ENCODE measurements at places on chromosomes 4 and X.

- peak; percentile 43 for DNase-seq
Observed at GRCh38 chrX:136767104-136767941, 13.4 kb downstream of the ARHGEF6 start.

DNA sequence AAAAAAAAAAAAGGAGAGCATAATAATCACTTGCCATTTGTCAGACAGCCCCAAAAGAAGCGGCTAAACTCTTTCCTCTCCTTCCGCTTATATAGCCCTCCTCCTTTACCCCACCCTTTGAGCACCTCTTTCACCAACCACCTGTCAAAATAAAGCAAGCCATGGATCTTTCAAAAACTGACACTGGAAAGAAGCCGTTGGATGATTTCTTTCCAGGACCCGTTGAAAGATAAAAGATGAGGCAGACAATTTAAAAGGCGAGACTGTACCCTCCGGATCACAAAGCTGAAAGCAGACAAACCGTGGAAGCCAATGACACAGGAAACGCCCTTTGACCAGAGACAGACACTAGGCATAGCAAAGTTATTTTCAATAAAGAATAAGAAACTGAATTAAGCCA is 22.6 kb downstream of the GPC4 start:
- DNase-seq: no peak

GRCh38 chrX:44874420-44875184 is 1.6 kb downstream of the KDM6A start:
- DNase-seq: peak; percentile 16

DNA sequence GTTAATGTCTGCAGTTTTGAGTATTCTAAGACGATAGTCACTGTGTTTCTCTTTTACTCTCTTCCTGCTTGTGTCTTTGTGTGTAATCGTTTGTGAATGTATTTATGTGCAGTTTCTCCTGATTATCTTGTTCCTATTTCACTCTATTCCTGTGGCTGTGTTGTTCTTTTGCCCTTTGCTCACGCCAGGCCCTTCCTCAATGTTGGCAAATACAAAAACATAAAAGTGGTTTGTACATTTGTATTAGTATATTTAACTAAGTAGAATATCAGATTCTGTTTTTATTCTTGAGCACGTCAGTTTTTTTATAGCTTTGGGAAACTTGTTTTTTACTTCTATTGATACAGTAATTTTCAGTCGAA is 107.6 kb upstream of the BMPR1B start:
- DNase-seq: no peak

DNA sequence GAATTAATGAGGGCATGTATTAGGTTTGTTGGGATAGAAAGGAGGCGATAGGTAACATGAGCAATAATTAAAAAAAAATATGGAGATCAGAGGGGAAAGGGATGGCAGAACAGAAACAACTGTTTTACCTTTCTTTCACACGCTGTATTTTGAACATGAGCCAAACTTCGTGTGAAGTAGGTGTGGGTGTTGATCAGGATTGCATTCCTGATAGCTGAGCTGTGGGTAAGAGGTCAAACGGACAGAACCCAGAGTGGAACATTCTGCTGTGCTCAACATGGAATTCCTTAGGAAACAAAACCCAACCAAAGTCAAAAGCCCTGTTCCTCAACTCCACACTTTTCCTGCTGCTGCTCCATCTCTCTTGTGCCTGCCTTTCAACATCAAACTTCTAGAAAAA is 162.5 kb upstream of the CASK start:
- no peak for DNase-seq

GRCh38 chr4:5571646-5572045 is 136.7 kb downstream of the EVC2 start:
- no peak for DNase-seq

DNA sequence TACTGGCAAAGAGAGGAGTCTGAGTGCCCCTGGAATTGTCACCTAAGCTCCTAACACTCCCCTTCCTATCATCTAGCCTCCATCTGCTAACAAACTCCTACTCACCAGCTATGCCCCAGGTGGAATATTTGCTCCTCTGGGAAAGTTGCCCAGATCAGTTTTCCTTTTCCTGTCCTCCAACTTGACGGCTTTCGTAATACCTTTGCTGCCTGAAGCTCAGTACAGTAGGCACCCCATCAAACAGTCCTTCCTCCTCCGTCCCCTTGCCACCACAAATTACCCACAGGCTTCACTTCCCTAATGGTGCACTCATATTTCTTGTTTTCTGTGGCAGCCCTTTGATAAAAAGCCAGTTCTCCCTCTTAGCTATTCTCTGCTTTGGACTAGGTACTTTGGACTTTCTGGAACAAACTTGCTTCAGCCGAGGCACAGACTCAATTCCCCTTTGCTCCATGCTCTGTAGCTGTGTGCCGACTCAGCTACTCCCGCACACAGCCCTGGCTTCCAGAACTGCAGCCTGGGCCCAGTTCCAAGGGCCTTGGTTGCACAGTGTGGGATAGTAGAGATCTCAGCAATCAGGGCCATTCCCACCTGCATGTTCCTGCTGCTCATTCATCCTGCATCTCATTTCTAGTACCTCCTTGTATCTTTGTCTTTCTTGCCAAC is 605.1 kb downstream of the BCOR start:
- no peak for DNase-seq

DNA sequence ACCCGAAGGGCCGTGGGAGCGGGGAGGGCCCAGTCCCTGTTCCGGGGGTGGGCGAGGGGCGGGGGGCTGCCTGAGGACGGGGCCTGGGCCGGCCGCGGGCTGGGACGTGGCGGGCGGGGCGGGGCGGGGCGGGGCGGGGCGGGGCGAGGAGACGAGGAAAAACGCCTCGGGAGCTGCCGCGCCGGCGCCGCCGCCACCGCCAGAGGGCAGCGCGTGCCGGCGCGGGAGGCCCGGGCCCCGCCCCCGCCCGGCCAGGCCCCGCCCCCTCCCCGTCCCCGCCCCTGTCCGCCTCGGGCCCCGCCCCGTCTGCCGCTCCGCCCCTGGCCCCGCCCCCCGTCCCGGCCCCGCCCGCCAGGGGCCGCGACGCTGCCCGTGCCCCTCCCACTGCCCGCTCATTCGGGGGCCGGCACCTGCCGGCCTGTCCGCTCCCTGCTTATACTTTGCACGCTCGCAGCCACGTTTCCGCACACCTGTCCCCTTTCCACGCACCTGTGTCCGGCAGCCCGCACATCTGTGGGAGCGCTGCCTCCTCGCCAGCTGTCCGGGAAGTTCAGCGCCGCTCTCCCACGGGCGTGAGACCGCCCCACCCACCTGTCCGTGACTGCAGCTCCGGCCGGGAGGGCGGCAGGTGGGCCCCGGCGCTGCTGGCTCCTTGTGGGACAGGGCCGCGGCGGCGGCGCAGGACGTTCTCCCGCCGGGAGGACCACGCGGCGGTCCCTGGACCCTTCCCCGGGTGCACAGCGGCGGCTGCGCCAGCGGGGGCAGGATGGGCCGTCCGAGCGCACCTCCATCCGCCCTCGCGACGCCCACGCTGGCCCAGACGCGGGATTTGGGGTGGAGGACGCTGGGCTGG is 1.7 kb upstream of the FGFRL1 start:
- peak; percentile 65 for DNase-seq

GRCh38 chr4:170008371-170008770 is 17.8 kb downstream of the MFAP3L start:
- no peak for DNase-seq

- DNase-seq: no peak
Observed at GRCh38 chr4:140330311-140330900, 43.0 kb upstream of the SCOC start.

- DNase-seq: no peak
Observed at GRCh38 chrX:13130816-13131215, 86.4 kb upstream of the FAM9C start.

GRCh38 chr4:74431113-74431826 is 13.7 kb upstream of the AREG start:
- no peak for DNase-seq

DNA sequence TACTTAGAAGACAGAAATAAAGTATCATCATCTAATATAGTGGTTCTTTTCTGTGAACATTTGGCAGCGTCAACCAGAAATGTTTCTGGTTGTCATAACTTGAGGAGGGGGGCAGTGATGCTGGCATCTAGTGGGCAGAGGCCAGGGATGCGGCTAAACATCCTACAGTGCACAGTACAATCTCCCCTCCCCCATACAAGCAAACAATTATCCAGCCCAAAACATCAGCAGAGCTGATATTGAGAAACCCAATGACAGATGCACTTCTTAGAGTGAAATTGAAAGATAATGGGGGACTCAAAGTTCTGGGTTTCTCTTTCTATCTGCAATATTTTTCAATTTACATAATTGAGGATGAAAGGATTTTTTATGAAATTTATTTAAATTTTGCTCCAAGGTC is 1.9 kb upstream of the EIF1AX start:
- DNase-seq: no peak

- peak; percentile 0 for DNase-seq
Observed at GRCh38 chrX:81202943-81203342, 1.0 kb downstream of the SH3BGRL start.

GRCh38 chrX:123185721-123186120 is 1.6 kb downstream of the GRIA3 start:
- no peak for DNase-seq

- no peak for DNase-seq
Observed at GRCh38 chr4:56976283-56976836, 1.0 kb downstream of the NOA1 start.

- peak; percentile 49 for DNase-seq
Observed at GRCh38 chr4:113278324-113278934, 229.0 kb downstream of the ANK2 start.

- DNase-seq: no peak
Observed at GRCh38 chr4:53189011-53189410, 176.8 kb downstream of the SCFD2 start.

- no peak for DNase-seq
Observed at GRCh38 chr4:105923497-105924238, 28.4 kb downstream of the NPNT start.

DNA sequence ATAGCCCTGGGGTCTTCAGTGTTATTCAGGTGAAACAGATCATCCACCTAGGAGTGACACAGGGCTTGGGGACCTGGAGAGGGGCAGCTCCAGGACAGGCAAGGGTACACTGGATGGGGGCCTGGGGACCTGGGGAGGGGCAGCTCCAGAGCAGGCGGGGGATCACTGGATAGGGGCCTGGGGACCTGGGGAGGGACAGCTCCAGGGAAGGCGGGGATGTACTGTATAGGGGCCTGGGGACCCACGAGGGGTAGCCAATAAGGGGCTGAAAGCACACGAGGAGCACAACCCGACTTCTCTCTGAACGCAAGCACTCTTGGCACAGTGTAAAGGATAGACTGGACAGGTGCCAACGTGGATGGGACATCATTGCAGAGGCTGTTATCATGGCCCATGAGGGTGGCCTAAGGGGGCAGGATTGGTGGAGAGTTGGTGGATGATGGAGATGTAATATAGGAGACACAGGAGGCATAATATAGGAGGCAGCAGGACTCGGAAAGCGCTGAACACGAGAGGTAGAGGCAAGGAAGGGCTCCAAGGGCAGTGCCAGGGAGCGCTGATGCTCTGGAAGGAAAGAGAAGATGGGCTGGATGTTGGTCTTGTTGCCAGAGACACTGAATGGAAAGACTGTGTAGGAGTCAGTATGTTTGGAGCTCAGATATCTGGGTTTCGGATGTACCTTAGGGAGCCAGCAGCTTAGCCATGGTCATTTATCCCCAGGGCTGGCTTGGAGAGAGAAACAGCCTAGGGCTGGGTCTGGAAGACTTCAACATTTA is 37.9 kb upstream of the FGFBP2 start:
- DNase-seq: no peak

- DNase-seq: no peak
Observed at GRCh38 chr4:102620697-102621497, 119.7 kb downstream of the NFKB1 start.

GRCh38 chr4:57265831-57266582 is 155.8 kb upstream of the IGFBP7 start:
- no peak for DNase-seq

GRCh38 chr4:9889306-9889705 is 107.9 kb downstream of the DRD5 start:
- no peak for DNase-seq

DNA sequence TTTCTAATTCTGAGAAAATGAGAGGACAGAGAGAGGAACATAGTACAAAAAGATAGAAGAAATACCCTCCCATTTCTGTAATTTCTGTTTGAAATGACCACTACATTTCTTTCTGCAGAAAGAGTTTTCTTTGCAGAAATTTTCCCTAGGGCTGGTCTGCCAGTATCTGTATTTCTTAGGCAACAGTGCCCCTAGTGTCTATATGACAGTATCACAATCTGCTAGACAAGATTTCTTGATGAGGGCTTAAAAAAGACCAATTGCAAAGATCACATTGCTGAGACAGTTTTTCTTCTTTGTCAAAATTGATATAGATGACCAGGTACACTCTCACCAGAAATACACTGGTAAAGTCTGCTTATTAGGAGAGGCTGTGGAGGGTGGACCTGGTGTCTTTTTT is 81.0 kb upstream of the ZDHHC15 start:
- no peak for DNase-seq

DNA sequence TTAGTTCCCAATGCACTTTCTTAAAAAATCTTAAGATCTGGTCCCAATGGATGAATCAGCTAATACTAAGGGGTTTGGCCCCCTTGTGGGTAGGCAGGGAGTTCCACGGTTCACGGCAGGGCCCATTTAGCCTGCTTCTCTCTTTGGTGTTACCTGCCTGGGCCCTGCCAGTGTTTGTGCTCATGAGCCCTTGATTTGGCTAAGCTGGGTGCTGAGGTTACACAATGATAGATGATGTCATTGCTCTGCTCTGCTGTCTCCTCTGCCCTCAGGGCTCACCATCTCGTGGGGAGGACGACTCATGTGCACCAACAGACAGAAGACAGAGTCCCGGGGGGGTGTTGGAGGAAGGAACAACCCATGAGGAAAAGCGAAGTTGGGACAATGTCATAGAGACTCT is 24.4 kb downstream of the RTL5 start:
- no peak for DNase-seq

GRCh38 chr4:156569535-156569934 is 402.1 kb downstream of the PDGFC start:
- DNase-seq: no peak

GRCh38 chr4:181821039-181822004 is 421.9 kb upstream of the TENM3 start:
- DNase-seq: no peak

DNA sequence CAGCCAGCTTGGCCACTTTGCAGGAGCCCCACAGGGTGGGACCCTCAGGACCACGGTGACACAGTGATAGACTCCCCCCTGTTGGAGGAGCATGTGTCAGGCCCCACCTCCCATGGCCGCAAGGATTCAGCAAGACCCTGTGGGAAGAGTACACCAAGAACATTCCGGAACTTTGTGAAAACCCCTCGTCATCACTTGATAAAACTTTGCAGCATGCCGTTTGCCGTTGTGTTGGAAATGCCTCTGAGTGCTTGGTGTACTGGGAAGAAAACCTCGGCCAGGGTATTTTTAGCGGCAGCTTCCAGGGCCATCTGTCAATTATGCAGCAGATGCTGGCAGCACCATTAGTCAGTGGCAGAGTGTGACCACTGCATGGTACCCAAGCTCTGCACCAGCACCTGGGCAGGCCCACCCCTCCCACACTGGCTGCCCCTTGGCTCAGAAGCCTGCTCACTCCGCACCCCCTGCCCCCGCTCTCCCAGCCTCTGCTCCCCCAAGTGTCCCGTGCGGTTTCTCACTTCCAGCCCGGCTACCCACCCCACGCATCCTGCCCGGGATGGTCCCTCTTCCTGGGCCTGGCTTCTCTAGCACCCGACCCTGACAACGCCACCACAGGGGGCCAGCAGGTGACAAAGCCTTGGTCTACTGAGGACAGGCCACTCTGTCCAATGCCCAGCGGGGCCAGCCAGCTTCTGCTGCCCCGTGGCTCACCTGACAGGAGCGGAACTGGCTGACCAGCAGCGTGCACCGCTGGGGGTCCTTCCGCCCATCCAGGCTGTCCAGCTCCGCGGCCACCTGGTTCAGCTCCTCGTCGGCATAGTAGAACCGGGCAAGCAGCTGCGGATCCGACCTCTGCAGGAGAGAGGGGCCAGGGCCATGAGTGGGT is 65.0 kb downstream of the ZFYVE28 start:
- no peak for DNase-seq

Measured in amygdala (tissue), 56 donors.